ENCODE measurements at places on chromosomes 6 and 20. TPM values are rescaled to one million over a fixed set of nuclear protein-coding genes. Genes with fewer than 3 reads are reported as not detected.

The KIAA1755 gene
- 0.21 TPM for total RNA-seq

The MCM8 gene
- total RNA-seq: 28.8 TPM

The SNAP25 gene
- total RNA-seq: 17.8 TPM

The LY6G6C gene
- total RNA-seq: not detected

The NKX2-2 gene
- total RNA-seq: not detected

The MAP3K4 gene
- 13.4 TPM for total RNA-seq

The CLPSL2 gene
- total RNA-seq: 0.99 TPM

The RNF39 gene
- 0.05 TPM for total RNA-seq

The BPIFB2 gene
- total RNA-seq: not detected

The SRSF12 gene
- total RNA-seq: 1.6 TPM

The SLC17A2 gene
- total RNA-seq: not detected

The CST4 gene
- not detected for total RNA-seq

The ZSCAN23 gene
- total RNA-seq: not detected

The ZGPAT gene
- total RNA-seq: 27.0 TPM

The BPIFA1 gene
- not detected for total RNA-seq

The EIF6 gene
- total RNA-seq: 427 TPM

The MYL9 gene
- total RNA-seq: 14.8 TPM

The BCL2L1 gene
- total RNA-seq: 289 TPM

The NQO2 gene
- total RNA-seq: 69.5 TPM

The OTOR gene
- not detected for total RNA-seq

The SEL1L2 gene
- total RNA-seq: not detected

The GRIK2 gene
- 0.36 TPM for total RNA-seq

The PDYN gene
- not detected for total RNA-seq

The THBS2 gene
- total RNA-seq: 0.03 TPM

The DEK gene
- 82.0 TPM for total RNA-seq

The DDO gene
- 0.16 TPM for total RNA-seq

The GSTA3 gene
- total RNA-seq: not detected

The FRMD1 gene
- total RNA-seq: 0.03 TPM

The EPPIN gene
- not detected for total RNA-seq

The OR2J3 gene
- not detected for total RNA-seq

The MRPL14 gene
- 75.2 TPM for total RNA-seq

The RSPH4A gene
- 0.20 TPM for total RNA-seq

The SLCO4A1 gene
- 12.2 TPM for total RNA-seq

The DPM1 gene
- 68.8 TPM for total RNA-seq

The LGSN gene
- 2.0 TPM for total RNA-seq

The LY6G5C gene
- total RNA-seq: 1.3 TPM

The SIRPG gene
- total RNA-seq: not detected

The MEI4 gene
- not detected for total RNA-seq

The BPIFB6 gene
- total RNA-seq: not detected

The KCNG1 gene
- total RNA-seq: 26.5 TPM

The DSP gene
- 41.5 TPM for total RNA-seq

The PLCB1 gene
- 1.2 TPM for total RNA-seq

The GLYATL3 gene
- not detected for total RNA-seq

The C20orf141 gene
- total RNA-seq: 0.29 TPM

The IGF2R gene
- 27.6 TPM for total RNA-seq

The OLIG3 gene
- not detected for total RNA-seq

The ENPP5 gene
- total RNA-seq: not detected

The PRDM1 gene
- 7.7 TPM for total RNA-seq

The KHDC1 gene
- total RNA-seq: 3.4 TPM

The NEDD9 gene
- total RNA-seq: 53.1 TPM

The C20orf204 gene
- total RNA-seq: 0.32 TPM

The ZNF343 gene
- total RNA-seq: 12.8 TPM

The C6orf141 gene
- total RNA-seq: 10.1 TPM

All from A549 treated with Hydrocortisone at 1 μM for 4 hours (cell line).